ENCODE measurements at places on chromosomes 7 and 10.

DNA sequence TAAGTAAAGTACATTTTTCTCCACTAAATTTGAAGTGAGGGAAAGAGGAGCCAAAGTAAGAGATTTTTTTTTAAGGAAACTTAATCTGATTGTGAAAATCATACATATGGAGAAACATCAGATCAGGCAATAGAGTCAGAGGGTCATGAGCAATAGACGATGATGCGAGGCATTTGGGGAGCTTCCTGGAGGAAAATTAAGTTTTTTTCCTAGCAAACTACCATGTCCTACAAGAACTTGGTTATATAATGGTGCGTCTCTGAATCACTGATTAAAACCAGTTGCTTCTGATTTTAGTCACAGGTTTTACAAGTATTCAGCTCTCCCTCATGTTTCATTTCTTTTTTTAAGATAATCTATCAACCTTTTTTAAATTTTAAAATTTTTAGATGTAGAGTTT is 52.1 kb upstream of the MTURN start:
- DNase-seq: no peak

DNA sequence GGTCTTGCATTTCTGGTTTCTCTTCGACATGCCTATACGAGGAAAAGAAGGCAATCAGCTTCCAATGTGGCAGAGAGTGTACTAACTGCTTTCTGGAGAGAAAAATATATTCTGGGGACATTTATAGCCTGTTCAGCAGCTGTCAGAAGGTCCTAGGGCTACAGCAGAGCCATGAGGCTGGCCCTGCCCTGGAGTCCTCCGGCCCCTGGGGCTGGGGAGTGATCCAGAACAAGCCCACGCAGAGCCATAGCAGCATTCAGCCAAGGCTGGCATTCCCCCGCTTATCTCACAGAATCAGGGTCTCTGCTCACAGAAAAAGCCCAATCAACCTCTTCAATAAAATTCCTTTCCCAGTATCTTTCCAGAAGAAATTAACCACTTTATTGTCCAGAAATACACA is 48.9 kb downstream of the FZD1 start:
- DNase-seq: no peak

GRCh38 chr10:132551808-132552130 is 14.2 kb downstream of the INPP5A start:
- no peak for DNase-seq

DNA sequence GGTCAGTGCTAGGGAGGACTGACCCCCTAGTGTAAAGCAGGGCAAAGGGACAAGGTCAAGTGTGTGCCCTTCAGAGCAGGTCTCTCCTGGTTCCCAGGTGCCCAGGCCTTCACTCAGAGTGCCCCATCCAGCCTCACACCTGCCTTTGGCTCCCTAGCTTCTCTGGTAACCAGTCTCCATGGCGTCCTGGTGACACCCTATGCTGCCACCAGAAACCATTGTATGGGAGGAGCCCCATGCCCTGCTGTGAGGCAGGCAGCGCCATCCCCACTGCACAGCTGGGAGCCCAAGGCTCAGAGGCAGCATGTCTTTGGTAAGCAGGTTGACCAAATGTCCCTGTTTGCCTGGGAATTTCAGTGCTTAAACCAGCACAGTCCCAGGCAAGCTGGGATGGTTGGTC is 33.1 kb upstream of the HMX3 start:
- DNase-seq: no peak

- no peak for DNase-seq
Observed at GRCh38 chr7:94351703-94352102, 43.0 kb upstream of the COL1A2 start.

DNA sequence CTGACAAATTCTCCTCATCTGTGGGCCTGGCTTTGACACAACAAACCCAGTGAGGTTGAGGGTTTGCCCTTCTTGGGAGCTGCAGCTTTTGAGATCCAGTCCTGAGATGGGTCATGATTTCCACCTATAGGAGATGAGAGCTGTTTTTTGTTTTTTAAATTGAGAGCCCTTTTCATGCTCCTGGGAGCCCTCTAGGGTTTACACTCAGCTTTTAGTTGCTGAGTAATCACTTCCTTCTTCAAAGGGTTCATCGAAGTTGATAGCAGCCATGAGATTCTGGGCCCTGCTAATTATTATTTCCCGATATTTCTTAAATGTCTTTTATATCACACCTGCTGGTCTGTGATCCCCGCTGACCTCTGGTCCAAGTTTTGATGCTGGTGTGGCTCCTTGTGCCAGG is 47.3 kb upstream of the VIPR2 start:
- DNase-seq: no peak

DNA sequence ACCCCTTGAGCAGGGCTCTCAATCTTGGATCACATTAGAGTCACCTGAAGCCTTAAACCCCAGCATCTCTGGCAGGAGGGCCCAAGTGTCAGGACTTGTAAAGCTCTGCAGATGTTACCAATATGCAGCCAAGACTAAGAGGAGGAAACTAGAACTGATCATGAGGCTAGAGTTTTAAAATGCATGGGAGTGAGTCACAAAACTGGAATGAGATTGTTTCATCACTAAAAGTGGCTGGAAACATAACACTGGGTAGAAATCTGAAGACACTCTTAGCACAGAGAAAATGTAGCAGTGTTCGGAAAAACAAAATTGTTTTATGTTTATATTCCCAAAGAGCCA is 63.3 kb upstream of the GHITM start:
- DNase-seq: no peak

DNA sequence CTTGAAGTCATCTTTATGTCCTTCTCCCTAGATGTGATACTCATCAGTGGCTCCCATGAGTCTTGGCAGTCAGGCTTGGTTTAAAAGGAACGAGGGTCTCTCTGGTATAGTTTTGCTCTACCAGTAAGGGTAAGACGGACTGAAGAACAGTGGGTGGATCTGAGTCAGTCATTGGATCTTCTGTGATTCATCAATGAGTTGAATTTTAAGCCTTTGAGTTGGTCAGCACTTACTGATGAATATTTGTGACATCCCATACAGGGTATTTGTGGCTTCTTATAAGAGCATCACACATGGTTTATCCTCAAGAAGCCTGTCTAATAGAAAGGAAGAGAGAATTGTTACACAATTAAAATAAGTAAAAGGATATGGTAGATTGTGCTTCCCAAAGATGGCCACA is 87.3 kb upstream of the NAMPT start:
- DNase-seq: no peak

DNA sequence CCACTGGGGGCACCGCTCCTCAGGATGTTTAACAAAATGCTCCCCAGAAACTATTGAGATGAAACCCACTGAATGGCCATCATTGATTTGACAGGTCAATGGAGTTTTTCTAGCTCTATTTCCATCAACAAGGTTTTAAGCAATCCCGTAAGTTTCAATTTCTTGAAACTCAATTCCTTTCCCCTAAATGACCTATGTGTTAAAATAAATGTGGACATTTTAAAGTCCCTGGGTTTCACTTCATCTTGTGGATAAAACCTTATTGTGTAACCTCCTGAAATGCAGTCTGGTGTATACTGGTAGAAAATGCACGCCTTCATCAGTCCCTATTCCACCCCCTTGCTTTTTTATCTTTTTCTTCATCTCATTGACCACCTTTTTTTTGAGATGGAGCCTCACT is 8.9 kb upstream of the C7orf33 start:
- no peak for DNase-seq

DNA sequence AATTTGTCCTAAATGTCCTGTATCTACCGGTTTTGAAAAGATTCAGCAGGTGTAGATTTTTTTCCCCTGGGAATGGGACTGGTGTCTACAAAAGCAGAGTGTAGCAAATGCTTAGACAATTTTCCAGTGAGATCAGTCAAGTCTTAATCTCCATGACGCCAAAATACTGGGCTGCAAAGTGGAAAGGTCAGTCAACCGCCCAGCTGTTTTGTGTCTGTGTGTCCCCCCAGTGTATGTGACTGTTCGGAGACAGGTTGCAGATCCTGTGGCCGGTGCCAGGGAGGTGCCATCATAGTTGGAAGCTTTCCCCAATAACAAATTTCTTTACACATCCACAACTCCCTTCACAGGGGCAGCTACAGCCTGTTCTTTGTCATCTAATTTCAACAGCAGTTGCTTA is 263.8 kb downstream of the ARHGAP12 start:
- DNase-seq: no peak

- no peak for DNase-seq
Observed at GRCh38 chr10:94011296-94011695, 17.6 kb downstream of the PLCE1 start.
